ENCODE measurements at places on chromosomes 3 and 15. TPM values are rescaled to one million over a fixed set of nuclear protein-coding genes. Genes with fewer than 3 reads are reported as not detected.

- no peaks in the 10 kb centered on the region for H3K36me3 ChIP-seq
- H3K27me3 ChIP-seq: peaks cover 8% of the 10 kb centered on the region
- H3K4me1 ChIP-seq: no peaks in the 10 kb centered on the region
- H3K4me3 ChIP-seq: no peak overlapping the region
Observed at GRCh38 chr3:150144191-150144708, 173.6 kb upstream of the PFN2 start.

Gene PPP2R3A
- 0.12 TPM for polyA plus RNA-seq

DNA sequence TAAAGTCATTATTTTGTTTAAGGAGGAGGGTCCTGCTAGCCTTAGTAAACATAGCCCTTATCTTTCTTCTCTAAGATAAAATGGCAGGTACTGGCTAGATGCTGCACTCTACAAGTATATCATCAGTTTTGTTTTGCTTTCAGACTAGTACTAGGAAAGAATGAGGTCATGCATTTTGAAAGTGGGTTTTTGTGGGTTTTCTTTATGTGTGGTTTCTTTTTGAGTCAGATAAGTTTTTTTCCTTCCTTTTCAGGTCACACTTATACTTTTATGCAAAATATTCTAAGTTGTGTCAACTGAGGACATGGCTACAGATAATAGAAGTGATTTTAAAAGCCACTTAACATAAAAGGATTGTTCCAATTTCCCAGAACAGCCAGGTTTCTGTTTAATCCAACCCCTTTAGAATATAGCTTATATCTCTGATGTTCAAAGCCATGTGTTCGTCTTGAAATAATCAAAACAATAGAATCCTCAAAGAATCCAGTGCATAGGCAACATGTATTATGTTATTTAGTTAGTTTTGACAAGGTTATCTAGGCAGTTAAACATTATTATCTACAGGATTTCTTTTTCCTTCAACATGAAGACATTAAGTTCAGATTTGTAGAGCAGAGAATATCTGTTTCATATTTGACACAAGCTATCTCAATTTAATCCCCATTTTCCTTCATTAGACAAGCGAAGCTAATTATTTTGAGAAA is 406.2 kb downstream of the RBMS3 start:
- no peak overlapping the region for H3K27ac ChIP-seq
- no peaks in the 10 kb centered on the region for H3K4me1 ChIP-seq
- H3K4me3 ChIP-seq: no peak overlapping the region
- no peaks in the 10 kb centered on the region for H3K36me3 ChIP-seq
- no peaks in the 10 kb centered on the region for H3K27me3 ChIP-seq
- DNase-seq: no peak

Gene GOLGA6L7
- polyA plus RNA-seq: not detected

DNA sequence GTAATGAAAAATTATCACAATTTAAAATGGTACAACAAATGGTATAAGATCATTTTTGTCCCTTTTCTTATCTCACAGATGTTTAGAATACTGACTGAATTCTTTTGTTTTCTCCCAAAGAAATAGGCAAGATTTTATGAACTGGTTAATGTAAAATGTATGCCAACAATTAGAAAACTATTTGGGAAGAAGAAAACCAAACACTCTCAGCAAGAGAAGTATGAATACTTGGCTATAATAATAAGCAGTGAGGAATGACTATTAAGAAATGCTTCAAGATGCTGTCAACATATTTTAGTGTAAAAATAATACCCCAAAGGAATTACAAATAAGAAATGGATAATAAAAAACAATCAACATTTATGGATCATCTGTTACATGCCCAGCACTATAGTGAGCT is 18.5 kb downstream of the SHQ1 start:
- no peak overlapping the region for H3K27ac ChIP-seq
- DNase-seq: no peak
- peaks cover 24% of the 10 kb centered on the region for H3K36me3 ChIP-seq
- no peaks in the 10 kb centered on the region for H3K4me1 ChIP-seq
- H3K27me3 ChIP-seq: no peaks in the 10 kb centered on the region
- H3K4me3 ChIP-seq: no peak overlapping the region

DNA sequence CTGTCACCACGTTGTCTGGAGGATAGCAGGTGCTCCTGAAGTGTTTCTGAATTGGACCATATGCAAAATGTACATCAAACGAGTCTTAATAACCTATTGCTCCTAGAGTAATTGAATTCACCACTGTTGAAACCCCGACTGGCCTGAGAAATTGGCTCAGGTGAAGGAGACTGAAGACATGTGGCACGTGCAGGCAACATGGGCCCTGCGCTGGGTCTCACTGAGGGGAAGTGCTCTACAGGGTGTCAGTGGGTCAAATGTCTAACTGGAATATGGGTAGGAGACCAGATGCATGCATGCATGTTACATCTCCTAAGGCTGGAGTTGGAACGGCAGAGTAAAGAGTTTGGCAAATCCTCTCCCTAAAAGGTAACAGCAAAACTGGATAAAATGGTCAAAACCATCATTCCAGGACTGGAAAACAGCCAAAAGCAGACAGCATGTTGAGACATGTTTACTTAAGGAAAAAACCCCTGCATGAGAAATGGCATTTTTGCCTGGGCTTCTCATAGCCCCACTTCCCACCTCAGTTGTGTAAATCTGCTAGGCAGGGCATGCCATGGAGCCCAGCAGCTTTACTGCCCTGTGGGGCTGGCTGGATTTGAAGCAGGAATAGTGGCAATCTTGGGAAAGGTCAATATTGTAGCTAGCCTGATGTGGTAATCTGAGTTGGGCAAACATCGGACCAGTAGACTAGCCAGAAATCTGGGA is 131.3 kb downstream of the TJP1 start:
- H3K4me3 ChIP-seq: no peak overlapping the region
- peaks cover 7% of the 10 kb centered on the region for H3K27me3 ChIP-seq
- H3K36me3 ChIP-seq: no peaks in the 10 kb centered on the region
- H3K27ac ChIP-seq: no peak overlapping the region
- no peak for DNase-seq

DNA sequence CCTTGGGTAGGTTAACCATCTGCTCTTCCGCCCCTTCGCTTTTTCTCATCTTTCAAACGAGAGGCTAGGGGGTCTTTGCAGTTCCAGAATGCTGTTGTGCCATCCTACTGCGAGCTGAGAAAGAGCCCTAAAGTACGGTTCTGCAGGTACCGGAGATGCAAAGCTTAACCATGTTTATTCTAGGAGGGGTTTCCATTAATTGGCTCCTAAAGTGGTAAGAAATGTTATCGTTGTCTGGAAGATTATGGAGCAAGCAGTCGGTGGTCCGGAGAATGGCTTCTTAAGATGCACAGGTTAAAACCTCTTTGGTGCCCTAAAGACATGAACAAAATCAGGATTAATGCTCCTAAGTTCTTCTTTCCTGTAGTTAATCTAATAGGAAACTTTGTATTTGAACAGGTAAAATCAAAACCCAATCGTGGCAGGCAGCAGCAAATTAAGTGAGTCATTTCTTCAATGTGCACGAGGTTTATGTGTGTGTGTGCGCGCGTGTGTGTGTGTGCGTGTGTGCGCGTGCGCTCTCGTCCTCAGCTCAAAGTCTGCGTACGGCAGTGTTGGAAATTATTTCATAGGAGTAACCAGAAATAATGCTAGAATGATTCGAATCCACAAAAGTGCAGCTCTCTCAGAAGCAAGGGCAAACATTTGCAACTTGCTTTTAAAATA is 772 bp downstream of the FAM81A start:
- no peaks in the 10 kb centered on the region for H3K27me3 ChIP-seq
- peaks cover 52% of the 10 kb centered on the region for H3K4me1 ChIP-seq
- DNase-seq: no peak
- H3K27ac ChIP-seq: no peak overlapping the region

- H3K4me1 ChIP-seq: no peaks in the 10 kb centered on the region
- H3K27ac ChIP-seq: no peak overlapping the region
- no peak for DNase-seq
- no peaks in the 10 kb centered on the region for H3K27me3 ChIP-seq
Observed at GRCh38 chr3:179244878-179245277, 6.0 kb downstream of the KCNMB3 start.

- H3K36me3 ChIP-seq: no peaks in the 10 kb centered on the region
- no peaks in the 10 kb centered on the region for H3K27me3 ChIP-seq
- no peak overlapping the region for H3K4me3 ChIP-seq
Observed at GRCh38 chr15:98844261-98844660, 163.3 kb downstream of the PGPEP1L start.

DNA sequence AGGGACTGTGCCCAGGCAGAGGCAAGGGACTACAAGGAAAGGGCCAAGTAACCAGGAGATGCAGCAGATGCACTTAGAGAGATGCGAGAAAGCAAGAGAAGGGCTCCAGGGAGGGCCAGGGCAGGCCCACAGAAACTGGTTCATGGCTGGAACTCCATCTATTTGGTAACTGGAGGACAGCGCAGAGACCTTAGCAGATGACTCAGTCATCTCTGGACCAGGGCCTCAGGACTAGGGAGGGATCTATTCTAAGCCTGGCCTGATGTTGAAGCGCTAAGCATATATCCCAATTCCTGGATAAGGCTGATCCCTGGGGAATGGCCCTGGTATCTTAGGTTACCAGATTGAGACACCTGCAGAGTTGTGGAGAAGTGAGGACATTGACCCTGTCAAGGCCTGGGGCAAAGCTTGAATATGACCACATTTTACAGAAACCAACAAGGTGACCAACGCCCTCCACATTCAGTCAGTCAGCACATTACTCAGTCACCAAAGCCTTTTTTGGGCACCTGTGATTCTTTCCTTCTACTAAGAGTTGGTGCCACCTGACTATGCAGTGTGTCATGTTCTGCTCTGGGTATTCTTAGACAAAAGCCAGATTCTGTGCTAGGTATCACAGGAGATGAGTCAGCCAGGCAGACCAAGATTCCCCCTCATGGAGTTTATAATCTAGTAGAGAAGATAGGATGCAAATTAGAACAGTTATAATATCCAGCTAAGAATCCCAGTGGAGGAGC is 68.4 kb upstream of the SLCO3A1 start:
- no peak overlapping the region for H3K27ac ChIP-seq
- H3K4me3 ChIP-seq: no peak overlapping the region
- no peak for DNase-seq
- H3K27me3 ChIP-seq: no peaks in the 10 kb centered on the region
- H3K4me1 ChIP-seq: no peaks in the 10 kb centered on the region
- H3K36me3 ChIP-seq: no peaks in the 10 kb centered on the region

DNA sequence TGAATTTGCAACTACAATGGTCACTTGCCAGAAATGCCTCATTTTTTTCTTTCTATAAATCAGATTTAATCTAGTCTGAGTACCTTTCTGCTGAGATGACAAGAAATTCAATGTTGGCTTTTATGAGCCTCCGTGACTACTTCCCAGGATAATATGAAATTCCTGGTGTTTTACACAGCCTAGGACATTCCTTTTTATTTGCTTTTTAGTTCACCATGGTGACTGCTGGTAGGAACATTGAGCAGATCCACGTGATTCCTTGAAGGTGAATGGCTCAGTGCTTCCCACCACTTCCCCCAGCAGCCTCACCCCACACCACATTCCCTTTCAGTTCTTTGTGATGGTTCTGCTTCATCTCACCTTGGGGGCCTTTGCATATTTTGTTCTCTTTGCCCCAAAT is 4.3 kb upstream of the NPTN start:
- no peak overlapping the region for H3K27ac ChIP-seq
- no peaks in the 10 kb centered on the region for H3K36me3 ChIP-seq
- H3K4me3 ChIP-seq: no peak overlapping the region
- H3K4me1 ChIP-seq: peaks cover 18% of the 10 kb centered on the region
- DNase-seq: no peak

Gene ZBTB38
- polyA plus RNA-seq: 44.1 TPM

DNA sequence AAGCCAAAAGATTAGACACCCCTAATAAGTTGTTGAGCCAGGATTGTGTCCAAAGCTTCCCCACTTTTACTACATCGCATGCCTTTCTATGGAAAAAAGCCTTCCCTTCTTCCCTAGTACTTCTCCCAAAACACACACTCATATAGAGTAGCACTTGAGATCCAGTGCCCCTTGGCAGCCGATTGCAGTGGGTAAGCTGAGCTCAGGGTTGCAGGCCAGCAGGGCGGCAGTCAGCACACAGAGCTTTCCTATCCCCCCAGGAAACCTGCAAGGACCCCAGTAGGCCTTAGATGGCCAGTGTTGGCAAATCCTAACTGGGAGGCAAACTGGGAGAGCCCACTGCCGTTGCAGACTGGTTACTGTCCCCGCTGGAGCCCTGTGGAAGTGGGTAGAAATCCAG is 75.7 kb upstream of the C15orf39 start:
- peaks cover 20% of the 10 kb centered on the region for H3K4me1 ChIP-seq
- no peak overlapping the region for H3K4me3 ChIP-seq
- H3K27me3 ChIP-seq: no peaks in the 10 kb centered on the region
- H3K27ac ChIP-seq: no peak overlapping the region
- H3K36me3 ChIP-seq: no peaks in the 10 kb centered on the region

DNA sequence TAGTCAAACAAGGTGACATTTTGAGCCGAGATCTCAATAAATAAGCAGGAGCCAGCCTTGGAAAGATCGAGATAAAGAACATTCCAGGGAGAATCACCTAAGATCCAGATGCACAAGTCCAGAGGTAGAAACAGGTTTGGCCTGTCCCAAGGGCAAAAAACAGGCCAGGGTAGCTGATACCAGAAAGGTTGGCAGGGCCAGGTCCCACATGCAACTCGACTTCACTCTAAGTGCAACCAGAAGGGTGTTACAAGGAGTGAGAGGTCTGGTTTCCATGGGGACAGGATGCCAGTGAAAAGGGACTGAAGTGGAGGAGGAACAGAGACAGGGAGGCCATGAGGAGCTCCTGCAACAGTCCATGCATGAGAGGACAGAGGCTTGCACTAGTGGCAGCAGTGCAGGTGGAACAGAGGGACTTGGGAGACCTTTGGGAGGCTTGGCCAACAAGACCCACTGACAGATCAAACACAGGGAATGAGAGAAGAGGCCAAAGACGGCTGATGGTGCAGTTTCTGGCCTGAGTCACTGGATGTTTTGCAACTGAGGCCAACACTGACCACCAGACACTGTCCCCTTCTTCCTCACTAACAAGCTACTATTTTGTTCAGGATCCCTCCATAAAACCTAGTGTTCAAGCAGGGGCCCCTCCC is 5.2 kb downstream of the TPRA1 start:
- H3K4me3 ChIP-seq: no peak overlapping the region
- H3K27me3 ChIP-seq: no peaks in the 10 kb centered on the region
- DNase-seq: no peak

Gene NR2E3
- 0.12 TPM for polyA plus RNA-seq

Gene SV2B
- not detected for polyA plus RNA-seq

Gene ISLR2
- not detected for polyA plus RNA-seq

DNA sequence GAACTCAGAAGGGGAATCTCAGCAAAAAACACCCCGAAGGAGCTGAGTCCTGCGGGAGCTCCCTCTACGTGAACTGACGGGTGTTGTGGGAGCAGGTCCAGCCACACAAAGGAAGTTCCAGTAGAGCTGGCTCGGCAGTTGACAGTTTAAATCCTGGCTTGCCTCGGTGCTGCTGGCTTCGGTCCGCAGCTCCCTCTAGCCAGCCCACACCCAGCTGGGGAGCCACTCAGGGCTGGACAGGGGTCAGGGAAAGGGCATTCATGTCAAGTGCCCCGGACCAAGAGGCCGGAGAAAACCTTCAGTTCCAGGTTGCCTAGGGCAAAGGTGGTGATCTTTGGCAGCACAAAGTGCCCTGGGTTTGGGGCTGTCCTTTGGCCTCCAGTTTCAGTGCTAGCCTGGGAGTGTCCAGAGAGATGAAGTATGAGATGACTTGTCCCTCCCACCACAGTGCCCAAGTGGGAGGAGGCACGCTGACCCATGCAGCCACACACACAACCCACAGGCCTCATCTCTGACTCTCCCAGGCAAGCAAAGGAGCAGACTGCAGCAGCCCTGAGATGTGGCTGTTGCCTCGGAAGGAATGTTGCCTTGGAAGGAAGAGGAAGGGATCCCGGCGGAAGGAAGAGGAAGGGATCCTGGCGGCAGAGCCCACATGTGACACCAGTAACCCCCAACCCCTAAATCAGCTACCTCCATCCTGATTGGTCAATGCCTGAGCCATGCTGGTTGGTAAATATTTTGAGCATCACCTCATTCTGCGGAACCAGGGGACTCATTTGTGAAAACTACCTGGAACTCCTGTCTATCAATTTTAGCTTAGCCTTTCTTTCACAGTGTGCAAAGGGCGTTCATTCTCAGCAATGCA is 13.9 kb upstream of the ANPEP start:
- H3K27me3 ChIP-seq: no peaks in the 10 kb centered on the region
- DNase-seq: no peak
- H3K4me3 ChIP-seq: no peak overlapping the region
